ENCODE measurements at places on chromosomes 6 and 20.

GRCh38 chr20:32440758-32441078, 82.6 kb downstream of the ASXL1 start:
- DNase-seq, result no peak

- DNase-seq, result no peak
Observed at GRCh38 chr6:42150254-42150653, 7.8 kb upstream of the C6orf132 start.

DNA sequence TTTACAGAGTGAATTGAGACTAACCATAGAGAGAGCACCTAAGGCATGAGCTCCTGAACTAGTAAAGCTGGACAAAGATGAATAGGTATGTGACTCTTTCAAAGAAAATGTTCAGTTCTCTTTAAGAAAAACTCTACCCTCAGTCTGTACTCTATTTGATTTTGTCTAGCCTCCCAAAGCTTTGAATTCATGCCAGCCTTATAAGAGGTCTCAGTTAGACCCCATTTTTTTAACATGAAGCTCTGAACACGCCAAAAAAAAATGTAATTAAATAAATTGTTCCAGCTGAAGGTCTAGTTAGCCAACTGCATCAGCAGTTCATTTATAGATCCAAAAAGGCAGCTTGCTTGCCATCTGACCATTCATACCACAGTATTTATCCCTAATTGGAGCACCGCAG, 71.6 kb downstream of the COL9A1 start:
- DNase-seq, result no peak

- DNase-seq, result peak; percentile 15
Observed at GRCh38 chr20:46999801-47000465, 105.3 kb downstream of the EYA2 start.

- no peak for DNase-seq
Observed at GRCh38 chr6:12608016-12608860, 108.3 kb upstream of the PHACTR1 start.

DNA sequence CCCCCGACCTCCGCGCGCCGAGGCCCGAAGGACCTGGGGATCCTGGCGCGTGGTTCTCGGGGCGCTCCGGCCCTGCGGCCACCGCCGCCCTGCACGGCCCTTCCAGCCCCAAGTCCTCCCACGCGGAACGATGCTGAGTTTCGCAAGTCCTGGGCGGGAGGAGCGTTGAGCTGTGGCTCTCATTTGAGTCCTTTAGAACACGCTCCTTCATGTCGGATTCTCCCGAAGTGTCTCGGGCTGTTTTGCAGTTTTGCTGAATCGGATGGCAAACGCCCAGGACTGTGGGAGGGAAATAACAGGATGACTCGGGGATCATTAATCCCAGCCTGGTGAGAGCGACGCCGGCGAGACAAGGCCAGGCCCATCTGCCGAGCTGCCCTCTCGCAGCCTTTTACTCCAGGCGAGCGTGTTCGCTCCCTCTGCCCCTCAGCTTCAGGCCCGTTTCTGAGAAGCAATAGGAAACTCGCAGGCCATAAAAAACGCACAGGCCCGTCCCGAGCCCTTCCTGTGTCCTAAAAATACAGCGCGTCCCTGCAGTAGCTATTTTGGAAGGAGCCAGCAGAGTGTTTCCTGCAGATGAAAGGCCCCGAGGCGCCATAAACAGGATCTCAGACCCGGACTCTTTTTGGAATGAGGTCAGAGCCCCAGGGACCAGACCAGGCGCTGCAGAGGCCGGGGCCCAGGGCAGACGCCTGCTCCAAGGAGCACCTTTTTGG, 153.5 kb downstream of the DLL1 start:
- no peak for DNase-seq

GRCh38 chr20:57576617-57577550, 16.0 kb downstream of the PCK1 start:
- DNase-seq, result no peak

DNA sequence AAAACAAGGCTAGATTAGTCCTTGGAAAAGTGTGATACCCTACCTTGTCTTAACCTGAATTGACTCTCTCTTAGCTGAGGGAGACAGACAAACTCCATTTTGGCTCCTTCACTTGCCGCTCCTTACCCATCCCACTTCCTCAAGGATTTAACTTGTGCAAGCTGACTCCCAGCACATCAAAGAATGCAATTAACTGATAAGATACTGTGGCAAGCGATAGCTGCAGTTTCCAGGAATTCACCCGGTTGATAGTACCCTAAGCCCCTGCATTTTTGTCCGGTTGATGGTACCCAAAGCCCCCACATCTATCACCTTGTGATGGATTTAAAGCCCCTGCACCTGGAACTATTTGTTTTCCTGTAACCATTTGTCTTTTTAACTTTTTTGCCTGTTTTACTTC, 1.9 kb upstream of the SERINC3 start:
- DNase-seq, result no peak

- DNase-seq, result peak; percentile 23
Observed at GRCh38 chr6:100472674-100473073, 8.0 kb upstream of the SIM1 start.

- no peak for DNase-seq
Observed at GRCh38 chr20:38766071-38766470, 17.8 kb downstream of the ACTR5 start.

GRCh38 chr20:17530153-17530552, 1.0 kb downstream of the BFSP1 start:
- DNase-seq, result no peak

- DNase-seq, result no peak
Observed at GRCh38 chr6:79971193-79971592, 23.8 kb upstream of the ELOVL4 start.

GRCh38 chr20:52172392-52173047, 19.1 kb downstream of the ZFP64 start:
- no peak for DNase-seq

- DNase-seq, result no peak
Observed at GRCh38 chr6:2876210-2877056, 26.7 kb downstream of the SERPINB9 start.

GRCh38 chr6:165618241-165618640, 44.8 kb downstream of the PDE10A start:
- DNase-seq, result no peak

DNA sequence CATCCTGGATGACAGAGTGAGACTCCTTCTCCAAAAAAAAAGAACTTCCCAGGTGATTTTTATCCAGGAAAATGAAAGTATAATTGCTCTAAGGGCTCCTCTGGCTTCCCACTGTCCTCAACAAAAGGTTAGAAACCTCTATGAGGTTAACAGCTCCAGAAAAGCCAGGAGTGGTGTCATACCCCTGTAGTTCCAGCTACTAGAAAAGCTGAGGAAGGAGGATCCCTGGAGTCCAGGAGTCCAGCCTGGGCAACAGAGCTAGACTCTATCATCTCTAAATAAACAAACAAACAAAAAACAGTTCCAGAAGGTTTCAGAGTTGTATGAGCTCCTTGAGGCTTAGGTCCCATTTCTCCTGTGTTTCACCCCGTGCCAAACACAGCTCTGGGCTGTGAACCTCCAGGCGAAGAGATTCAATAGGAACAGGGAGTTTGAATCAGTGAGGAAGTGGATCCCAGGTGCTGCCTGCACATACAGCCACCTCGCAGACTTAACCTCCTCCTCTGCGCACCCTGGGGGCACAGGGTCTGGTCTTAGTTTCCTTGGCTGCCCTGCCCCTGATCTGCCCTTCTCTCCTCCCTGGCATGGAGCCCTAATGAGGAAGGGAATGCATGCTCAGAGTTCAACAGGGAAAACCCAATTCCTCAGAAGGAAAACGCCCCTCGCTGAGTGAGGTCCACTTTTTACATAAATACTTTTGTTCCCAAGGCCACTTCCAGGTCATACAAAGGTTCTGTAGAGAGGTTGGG, 31.0 kb downstream of the ZC3H12D start:
- DNase-seq, result no peak

- no peak for DNase-seq
Observed at GRCh38 chr20:45094864-45095574, 5.9 kb downstream of the KCNS1 start.

DNA sequence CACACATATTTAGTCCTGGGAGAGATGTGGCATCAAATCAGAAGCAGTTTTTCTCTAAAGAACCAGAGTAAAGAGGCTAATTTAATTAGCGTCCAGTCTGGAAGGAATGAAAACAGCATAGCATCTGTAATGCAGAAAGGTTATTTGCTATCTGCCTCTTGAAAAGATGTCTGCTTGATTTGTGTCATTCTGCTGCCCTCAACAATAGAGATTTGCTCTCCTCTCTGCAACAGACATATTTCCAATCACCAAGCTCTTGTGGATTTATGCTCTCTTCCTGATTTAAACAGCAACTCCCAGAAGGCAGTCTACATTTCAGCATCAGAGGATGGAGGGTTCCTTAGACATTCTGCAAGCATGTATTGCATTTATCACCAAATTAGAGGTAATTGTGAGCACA, 53.5 kb upstream of the AKAP12 start:
- no peak for DNase-seq

- no peak for DNase-seq
Observed at GRCh38 chr6:73389854-73390253, 4.8 kb upstream of the DDX43 start.

GRCh38 chr20:32607727-32608663, 22.9 kb upstream of the NOL4L start:
- no peak for DNase-seq

GRCh38 chr20:62171245-62171644, 11.6 kb upstream of the MTG2 start:
- no peak for DNase-seq

DNA sequence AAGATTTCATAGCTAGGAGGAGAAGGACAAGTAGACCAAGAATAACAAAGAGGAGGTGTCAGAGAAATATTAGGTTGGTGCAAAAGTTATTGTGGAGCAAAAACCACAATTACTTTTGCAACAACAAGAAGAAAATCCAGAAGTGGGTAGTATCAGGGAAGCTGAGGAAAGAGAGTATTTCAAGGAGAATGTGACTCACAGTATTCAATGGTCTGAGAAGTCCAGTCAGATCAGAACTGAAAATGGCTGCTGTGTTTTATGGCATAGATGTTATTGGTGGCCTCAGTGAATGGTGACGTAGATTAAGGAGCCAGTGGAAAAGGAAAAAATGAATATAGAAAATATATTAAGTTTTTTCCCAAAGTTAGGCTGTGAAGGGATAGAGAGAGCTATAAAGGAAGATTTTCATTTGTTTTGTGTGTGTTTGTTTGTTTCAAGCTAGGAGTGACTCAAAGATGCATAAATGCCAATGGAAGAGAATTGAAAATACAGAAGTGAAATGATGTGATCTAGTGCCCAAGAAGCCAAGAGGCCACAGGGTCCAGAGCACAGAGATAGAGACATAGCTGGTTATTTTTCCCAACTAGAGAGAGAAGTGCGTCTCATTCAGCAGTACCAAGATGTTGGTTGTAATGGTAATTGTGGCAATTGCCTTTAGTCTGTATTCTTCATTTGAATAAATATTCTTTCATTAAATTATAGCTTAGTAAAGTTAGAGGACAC, 112.8 kb downstream of the ADTRP start:
- no peak for DNase-seq

- no peak for DNase-seq
Observed at GRCh38 chr6:138184230-138184629, 22.5 kb downstream of the ARFGEF3 start.

DNA sequence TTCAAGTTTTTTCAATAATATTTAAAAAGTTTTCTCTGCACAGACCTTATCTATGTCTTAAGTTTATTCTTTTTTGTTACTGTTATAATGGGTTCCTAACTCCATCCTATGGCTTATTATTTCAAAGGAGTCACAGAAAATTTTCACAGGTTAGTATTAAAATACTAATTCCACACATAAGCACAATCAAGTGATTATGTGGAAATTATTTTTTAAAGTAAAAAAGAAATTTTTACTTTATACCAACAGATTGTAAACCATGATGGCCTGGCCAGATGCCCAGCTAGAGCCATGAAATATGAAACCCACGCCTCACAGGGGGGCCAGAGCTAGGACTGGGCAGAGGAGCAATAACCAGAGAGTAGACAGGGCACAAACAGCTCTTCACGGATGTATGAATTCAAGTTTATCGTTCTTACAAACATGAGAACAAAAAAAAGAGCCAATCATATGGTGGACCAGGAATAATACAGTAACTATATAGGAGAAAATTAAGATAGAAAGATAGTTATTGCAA, 34.0 kb downstream of the NUDT3 start:
- DNase-seq, result no peak

DNA sequence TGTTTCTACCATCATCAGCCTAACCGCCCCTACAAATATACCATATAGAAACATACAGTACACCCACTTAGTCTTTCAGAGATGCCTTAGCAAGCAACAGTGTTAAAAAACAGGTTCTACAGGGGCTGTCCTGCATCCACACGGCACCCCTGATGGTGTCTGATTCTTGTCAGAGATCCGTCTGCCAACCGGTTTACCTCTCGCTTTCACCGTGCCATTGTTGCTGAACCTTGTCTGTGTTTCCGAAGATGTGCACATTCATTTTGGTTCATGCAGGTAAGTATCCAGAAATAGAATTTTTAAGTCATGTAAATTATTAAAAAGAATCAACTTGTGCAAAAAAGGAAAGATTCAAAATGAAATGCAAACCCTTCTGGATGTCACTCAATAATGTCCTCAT, 52.9 kb downstream of the EPHA7 start:
- no peak for DNase-seq

GRCh38 chr6:42509256-42509655, 54.6 kb upstream of the UBR2 start:
- DNase-seq, result no peak

GRCh38 chr20:47988676-47989075, 203.4 kb upstream of the SULF2 start:
- no peak for DNase-seq

DNA sequence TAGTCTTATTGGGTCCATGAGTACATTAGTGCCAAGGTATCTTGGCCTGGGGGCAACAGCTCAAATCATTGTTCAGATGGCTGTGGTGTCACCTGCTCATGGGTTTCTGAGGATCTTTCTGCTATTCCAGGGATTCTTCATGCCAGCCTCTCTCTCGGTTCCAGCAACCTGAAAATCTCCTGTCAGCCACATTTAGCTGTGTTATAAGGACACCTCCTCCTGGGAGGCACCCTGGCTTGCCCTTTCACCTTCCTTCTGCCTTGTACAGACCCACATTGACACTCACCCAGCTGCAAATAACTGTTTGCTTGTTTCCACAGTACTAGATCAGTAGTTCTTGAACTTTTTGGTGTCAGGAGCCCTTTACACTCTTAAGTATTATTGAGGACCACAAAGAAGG, 159.9 kb downstream of the GRM4 start:
- DNase-seq, result no peak

- no peak for DNase-seq
Observed at GRCh38 chr20:43463527-43464218, 6.0 kb downstream of the SRSF6 start.

- DNase-seq, result no peak
Observed at GRCh38 chr6:7136859-7137334, 29.1 kb downstream of the RREB1 start.

GRCh38 chr6:156060013-156060412, 604.4 kb upstream of the NOX3 start:
- DNase-seq, result no peak
